Renal cortex interstitium (tissue), 15 donors: ENCODE measurements at places on chromosomes 16 and 17.

DNA sequence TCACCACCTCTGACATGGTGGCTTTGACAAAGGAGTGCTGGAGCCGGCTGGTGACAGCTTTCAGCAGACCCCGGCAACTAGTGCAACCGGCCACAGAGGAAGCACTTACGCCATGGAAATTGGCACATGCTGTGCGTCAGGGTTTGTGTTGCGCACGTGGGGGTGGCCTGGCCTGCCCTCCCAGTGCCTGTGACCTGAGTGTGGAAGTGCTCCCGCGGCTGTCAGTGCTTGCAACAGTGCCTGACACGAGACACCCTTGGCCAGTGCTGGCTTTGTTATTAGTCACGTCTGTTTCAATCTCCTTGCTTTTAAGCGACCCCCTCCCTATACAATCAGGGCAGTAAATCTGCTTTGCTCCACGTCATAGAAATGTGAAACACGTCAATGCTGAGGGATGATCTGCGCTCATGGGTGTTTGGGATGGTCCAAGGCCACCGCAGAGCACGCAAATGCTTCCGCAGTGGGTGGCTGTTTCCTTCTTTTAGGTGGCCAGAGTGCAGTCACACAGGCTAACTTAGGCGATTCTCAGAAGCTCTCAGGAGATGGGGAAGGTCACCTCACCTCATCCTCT is 64.3 kb downstream of the PGS1 start:
- no peak for DNase-seq

DNA sequence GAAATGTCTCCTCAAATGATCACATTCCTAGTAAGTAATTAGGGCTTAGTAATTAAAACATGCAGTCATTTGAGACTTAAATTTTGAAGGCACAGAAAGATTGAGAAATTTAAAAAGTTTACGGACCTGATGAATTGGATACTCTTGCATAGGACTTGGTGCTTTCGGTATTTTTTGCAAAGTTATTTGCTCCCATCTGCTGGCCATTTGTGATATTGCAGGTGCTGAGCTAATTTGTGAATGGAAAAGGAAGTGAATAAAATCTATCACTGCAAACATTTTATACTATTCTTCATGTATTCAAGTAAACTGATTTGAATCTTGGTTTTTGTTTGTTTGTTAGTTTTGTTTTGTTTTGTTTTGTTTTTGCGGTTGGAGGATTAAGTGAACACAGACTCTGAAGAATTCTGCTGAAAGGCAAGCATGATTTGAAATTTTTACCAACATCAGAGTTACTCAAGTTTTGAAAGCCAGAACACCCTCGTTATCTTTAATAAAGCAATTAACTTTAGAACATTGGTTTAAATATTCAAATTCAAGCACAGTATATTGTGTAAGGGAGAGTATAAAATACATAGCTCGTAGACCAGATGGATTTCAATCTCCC is 689.5 kb upstream of the RBFOX1 start:
- peak; percentile 29 for DNase-seq

DNA sequence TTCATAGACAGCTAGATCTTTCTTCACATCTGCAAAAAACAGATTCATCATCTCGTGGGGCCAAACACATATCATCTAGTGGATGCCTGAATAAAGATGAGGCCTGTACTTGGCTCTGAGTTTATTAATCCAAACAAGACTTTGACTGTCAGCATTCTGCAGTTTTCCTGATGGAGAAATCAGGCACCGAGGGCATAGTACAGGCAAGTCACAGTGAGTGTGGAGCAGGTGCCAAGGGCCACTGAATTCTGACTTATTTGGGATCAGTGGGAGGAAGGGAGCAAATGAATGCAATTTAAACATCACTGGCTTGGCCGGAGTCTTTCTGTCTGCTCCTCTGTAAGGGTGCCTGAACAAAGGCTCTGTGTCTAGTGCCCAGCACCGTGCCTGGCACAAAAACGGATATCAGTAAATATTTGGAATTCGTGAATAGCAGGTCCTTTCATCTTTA is 975 bp downstream of the CFAP20 start:
- no peak for DNase-seq

GRCh38 chr17:59093702-59094231 is 12.9 kb downstream of the TRIM37 start:
- DNase-seq, result no peak

GRCh38 chr17:27782791-27783206 is 17.5 kb downstream of the NOS2 start:
- peak; percentile 26 for DNase-seq

GRCh38 chr16:68403704-68404103 is 44.6 kb downstream of the SMPD3 start:
- DNase-seq, result no peak

GRCh38 chr17:14048169-14048568 is 21.1 kb upstream of the COX10 start:
- DNase-seq, result no peak

- no peak for DNase-seq
Measured at GRCh38 chr17:17766077-17766743, 70.6 kb downstream of the SREBF1 start.

- no peak for DNase-seq
Measured at GRCh38 chr17:57910462-57911420, 44.5 kb downstream of the CUEDC1 start.

DNA sequence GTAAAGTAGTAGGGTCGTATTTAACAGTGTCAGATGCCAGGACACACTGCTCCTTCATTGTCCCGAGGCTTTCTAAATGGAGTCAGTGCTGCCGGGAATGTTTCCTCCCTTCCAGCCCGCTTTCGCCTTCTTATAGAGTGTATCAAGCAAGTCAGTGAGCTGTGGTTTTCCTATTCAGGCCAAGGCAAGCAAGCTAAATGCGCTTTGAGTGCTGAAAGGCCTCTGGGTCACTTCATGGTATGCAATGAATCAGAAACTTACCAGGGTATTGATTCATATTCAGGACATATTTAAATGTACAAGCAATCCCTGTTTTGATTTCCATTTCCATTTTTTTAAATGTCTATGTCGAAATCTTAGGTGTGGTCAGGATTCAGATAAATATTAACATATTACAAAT is 327.9 kb upstream of the SOX9 start:
- no peak for DNase-seq

DNA sequence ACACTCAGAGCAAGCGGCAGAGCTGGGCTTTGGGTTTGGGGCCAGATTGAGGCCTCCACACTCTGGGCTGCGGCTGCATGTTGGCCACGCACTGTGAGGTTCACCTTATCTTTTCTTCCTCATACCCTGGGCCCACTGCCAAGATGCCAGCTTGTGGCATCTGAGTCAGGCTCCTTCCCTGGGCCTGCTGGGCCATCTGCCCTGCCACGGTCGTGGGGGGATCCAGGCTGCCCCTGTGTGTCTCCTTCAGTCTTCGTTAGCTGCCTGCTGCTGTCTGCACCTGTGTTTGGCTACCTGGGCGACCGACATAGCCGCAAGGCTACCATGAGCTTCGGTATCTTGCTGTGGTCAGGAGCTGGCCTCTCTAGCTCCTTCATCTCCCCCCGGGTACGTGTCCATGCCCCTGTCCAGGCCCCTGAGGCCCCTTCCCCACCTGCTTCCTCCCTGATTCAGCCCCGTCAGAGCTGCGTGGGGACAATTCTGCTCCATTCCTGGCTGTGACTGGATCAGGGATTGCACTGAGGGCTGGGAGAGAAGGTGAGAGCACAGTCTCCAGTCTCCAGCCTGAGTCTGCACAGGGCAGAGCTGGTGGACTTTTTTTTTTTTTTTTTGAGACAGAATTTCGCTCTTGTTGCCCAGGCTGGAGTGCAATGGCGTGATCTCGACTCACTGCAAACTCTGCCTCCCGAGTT is 11.2 kb downstream of the SPNS3 start:
- DNase-seq, result no peak

DNA sequence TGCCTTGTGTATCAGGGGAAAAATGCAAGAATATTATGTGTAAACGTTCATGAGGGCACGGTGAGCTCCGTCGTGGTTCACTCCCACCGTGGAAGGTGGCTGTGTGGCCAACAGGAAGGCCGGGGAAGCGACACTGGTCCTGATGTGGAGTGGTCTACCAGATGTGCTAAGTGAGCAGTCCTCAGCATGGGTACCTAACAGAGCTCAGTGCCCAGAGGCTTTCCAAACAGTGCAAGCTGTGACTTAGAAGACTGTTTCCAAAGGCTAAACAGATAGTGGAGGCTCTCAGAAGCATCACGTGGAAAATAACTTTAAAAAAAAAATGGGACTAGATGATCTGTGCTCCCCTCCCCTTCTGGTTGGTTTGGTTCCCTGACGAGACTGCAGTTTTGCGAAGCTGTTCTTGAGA is 199.3 kb upstream of the CHMP6 start:
- DNase-seq, result no peak

GRCh38 chr17:74777901-74778515 is 1.9 kb upstream of the NAT9 start:
- no peak for DNase-seq

GRCh38 chr17:4324463-4324862 is 42.0 kb downstream of the UBE2G1 start:
- DNase-seq, result no peak

DNA sequence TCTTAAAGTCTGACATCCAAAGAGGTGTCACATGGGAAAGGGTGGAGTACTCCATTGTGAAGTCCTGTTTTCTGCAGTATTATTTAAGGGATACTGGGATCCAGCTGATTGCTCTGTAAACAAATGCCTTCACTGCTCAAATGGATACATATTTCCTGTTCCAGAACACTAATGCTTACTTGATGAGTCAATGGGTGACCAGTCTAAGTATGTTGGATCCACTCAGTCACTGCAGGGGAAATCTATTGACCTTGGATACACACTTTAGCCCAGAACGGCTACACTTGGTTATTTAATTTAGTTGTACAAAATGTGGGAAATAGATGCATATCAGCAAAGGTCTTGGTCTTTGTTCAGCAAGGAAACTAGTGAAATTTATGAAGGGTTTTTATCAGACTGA is 261.4 kb downstream of the MAP2K4 start:
- no peak for DNase-seq

DNA sequence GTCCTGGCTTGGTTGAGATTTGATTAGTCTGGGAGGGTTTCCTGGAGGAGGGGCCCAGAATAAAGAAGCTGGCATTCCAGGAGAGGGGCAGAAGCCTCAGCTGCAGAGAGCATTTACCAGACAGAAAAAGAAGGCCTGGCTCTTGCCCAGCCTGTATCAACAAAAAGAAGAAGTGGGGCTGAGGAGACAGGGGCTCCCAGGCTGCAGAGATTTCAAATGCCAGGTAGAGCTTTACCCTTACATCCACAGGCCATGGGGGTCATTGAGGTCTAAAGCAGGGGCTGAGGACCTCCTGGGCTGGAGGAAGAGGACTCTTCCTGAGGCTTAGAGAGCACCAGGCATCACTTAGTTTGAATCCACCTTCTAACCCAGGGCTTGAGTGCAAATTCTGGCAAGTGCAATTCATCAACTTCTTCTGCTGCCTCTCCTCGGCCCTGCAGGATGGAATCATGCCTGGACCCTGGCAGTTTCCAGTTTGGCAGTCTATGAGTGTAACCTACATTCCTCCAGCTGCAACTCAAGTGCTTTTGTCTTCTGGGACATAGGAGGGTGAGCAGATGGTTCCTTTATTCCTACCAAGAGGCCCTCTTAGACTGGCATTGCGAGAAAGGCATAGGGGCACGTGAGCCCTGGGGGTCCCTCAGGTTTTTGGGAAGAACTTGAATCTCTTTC is 15.3 kb downstream of the CA7 start:
- DNase-seq, result no peak

GRCh38 chr16:16162591-16162990 is 60.7 kb downstream of the ABCC6 start:
- no peak for DNase-seq

GRCh38 chr17:6654841-6655731 is 3.5 kb downstream of the C17orf100 start:
- DNase-seq, result no peak

DNA sequence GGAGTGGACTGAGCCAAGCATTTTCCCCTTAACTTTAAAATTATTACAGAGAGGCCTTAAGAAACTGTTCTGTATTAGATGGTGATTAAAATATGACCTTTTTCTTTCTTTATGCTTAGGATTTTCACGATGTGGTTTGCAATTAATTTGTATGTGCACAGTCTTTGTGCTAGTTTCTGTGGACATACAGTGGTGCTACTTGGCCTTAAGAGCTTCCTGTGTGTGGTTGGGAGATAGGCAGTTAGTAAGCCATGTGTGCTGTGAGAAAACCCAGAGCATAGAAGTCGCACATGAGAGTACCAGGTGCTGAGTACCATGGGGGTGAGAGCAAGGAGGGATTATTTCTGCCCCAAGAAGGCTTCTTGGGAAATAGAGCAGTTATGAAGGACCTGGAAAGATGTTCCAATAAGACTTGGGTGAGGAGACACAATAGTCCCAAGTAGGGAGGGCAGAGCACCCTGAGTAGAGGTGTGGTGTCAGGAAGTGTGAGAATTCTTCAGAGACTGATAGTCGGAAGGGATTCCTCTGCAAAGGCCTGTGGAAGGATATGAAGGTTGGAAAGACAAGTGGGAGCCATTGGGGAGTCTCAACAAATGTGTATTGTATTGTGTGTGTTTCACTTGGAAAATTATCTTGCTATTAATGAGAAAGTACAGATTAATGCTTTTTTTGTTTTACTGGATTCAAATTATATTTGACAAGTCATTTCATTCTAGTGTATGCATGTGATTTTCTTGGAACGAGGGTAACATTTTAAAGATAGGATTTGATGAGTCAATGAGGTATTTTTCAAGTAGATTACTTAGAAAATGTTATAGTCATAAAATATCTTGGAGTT is 239.9 kb downstream of the PRKCA start:
- no peak for DNase-seq

DNA sequence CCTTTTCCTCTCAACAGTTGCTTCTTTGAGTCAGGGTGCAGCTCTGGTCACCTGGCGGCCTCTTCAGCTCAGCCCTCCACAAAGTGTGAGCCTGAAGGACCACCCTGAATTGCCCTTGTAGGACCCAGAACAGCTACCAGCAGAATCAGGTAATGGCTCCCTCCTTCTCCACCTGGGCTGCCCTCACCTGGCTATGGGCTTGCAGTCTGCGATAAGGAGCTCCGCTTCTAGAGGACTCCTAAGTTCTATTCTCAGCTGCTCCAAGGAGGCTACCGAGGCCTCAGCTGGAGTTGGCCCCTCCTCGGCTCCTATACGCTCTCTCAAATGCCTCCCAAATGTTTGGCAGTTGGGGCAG is 13.4 kb downstream of the SMIM5 start:
- DNase-seq, result no peak

DNA sequence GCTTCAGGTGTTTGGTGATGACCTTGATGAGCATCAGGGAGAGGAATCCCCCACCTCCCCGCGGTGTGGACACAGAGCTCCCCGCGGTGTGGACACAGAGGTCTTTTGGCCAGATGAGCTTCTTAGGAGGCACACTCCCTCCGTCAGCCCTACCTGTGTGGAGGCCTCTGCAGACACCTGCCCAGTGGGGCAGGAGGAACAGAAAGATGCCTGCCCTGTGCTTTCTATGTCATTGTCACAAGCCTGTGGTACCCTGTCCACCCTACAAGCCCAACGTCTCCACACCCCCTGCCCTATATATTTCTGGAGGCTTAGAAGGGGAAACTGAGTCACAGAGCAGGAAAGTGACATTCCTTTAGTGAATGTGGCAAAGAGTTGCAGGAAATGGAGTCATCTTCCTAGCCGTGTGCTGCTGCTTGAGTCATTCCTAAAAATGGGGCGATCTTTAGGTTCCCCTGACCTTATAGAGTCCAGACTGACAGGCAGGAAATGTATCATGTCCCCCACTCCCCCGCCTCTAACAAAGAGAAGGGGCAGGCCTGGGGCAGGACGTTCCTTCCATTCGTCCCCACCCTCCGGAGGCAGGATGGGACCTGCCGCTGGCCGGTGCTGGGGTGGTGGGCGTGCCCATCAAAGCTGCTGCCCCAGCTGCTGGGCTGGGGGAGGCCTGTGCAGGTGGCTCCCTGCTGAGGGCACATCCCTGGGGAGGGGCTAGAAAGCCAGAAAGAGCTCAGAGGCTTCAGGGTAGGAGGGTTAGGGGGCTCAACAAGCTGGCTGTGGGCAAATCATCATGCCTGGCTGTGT is 1.0 kb upstream of the C16orf74 start:
- no peak for DNase-seq

GRCh38 chr16:82199209-82199608 is 29.2 kb upstream of the MPHOSPH6 start:
- no peak for DNase-seq
